GM04503 (cell line): ENCODE measurements at places on chromosomes 12 and 14.

DNA sequence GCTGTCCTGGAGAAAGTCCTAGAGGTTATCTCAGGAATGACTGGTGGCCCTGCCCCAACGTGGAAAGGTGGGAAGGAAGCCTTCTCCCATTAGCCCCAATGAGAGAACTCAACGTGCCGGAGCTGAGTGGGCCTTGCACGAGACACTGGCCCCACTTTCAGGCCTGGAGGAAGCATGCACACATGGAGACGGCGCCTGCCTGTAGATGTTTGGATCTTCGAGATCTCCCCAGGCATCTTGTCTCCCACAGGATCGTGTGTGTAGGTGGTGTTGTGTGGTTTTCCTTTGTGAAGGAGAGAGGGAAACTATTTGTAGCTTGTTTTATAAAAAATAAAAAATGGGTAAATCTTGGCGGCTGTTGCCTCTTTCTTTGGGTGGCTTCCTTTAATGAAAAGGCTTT lies 152.8 kb downstream of the SMOC1 start:
- DNase-seq = no peak

DNA sequence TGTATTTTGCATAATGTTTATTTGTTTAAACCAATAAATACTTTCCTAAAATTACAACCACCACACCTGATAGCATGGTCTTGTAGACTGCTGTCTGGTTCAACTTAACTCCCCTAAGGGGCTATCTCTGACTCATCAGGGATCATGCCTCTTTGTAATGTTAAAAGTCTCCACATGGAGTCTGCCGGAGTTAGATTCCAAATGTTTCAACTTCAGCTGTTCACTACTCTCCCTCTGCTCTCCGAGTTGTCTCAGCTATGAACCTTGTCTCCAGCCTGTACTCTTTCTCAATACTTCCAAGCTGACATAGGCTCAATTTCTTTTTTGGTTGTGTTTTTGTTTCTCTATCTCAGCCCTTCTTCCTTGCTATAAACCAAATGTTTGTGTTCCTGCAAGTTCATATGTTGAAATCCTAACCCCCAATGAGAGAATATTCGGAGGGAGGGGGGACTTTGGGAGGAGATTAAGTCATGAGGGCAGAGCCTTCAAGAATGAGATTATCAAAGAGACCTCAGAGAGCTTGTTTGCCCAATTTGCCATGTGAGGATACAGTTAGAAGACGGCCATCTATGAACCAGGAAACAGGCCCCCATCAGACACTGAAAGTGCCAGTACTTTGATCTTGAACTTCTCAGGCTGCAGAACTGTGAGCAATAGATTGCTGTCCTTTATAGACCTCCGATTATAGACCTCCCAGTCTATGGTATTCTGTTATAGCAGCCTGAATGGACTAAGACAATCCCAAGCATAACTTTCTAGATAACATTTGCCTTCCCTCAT lies 858.2 kb downstream of the VRK1 start:
- DNase-seq = no peak

DNA sequence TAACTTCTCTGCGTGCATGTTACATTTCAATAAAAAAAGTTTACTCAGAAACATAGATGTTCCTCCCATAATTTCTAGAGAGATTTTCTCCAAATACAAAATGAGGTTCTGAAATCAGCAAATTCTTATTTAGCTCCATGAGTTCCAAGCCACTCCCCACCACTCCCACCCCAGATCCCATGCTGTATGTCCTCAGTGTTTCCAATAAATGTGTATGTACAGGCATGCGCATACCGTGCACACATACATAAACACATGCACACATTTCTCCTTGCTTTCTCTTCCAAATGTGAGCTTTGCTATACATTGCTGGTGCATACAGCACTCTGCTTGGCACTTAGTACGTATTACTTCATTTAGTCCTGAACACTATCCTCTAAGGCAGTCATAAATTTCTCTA lies 209.7 kb downstream of the MSRB3 start:
- no peak for DNase-seq

GRCh38 chr12:64625243-64626077 lies 15.2 kb downstream of the RASSF3 start:
- peak; percentile 78 for DNase-seq

- DNase-seq = peak; percentile 68
These were observed at the start of gene AEBP2 for GRCh38 chr12:19439059-19440018. AEBP2 (plus strand) TSS chr12:19439492; CDS start chr12:19439700, 208 bp downstream.

- DNase-seq = no peak
These were observed 67.8 kb downstream of the HRK start for GRCh38 chr12:116813271-116814041.

- no peak for DNase-seq
These were observed 1.3 kb downstream of the BCL2L2 start for GRCh38 chr14:23307687-23308644.

DNA sequence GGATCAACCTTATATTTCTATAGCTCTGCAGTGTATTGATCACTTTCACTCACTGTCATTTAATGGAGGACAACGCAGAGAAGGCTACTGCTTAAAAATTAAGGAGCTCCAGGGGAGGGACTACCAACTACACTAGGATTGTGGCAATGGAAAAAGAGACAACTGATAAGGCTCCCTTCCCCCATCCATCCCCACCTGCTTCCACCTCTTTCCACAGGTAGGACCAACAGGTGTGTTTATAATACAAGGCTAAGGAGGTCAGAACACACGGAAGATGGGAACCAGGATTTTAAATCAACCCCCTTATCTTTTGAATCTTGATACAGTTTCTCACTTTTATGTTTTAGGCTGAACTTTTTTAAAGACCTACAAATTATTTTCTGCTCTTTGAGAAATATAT lies 90.8 kb downstream of the STAB2 start:
- no peak for DNase-seq

GRCh38 chr12:12779529-12779928 lies 5.9 kb upstream of the APOLD1 start:
- DNase-seq = no peak

GRCh38 chr14:55938249-55938791 lies 179.9 kb upstream of the PELI2 start:
- DNase-seq = peak; percentile 11

DNA sequence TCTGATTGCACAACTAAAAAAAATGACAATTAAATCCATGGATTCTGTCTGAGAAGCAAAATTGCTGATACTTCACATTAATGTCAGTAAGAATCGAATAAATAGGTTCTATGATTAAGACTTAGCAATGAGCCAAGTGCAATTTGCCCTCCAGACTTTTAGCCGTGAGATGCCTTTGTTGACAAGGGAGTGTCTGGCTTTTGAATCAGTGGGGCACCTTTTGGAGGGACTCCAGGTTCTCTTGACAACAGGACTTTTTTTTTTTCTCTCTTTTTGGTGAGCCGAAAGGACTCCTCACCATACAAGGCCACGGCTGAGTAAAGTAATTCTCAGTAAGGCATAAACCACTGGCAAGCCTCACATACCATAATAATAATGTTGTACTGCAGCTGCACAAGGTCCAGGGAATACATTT lies 4.7 kb upstream of the MDM1 start:
- no peak for DNase-seq

DNA sequence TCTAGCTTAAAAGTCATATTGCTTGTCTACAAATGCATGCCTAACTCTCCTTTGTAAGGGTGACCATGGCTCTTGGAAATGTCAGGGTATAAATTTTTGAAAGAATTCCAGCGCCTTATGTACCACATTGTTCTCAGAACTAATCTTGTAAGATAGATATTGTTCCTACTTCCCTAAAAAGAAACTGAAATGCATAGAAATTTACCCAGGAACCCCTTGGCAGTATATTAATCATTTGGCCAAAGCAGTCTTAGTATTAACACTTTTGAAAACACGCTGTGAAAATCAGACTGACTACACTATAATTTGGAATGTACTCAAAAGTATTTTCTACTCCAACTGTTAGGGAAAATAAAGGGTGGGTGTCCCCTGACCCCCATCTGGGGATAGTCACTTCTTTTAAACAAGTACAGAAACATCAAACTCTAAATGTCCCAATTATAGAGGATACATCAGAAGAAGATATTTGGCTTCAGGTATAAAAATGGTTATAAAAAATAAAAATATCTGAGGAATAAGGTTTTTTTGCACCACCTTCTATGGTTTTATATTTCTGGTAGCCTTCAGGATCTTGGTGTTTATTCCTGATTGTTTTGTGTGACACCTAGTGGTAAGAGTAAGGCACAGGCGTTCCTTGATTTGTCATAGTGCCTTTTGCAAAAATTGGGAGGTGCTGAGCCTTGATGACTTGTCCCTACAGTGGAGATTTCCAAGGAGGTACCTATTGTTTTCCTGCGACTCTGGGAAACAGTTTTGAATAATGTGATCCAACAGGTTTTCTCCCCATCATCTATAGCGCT lies 2.2 kb upstream of the NFKBIA start:
- no peak for DNase-seq

DNA sequence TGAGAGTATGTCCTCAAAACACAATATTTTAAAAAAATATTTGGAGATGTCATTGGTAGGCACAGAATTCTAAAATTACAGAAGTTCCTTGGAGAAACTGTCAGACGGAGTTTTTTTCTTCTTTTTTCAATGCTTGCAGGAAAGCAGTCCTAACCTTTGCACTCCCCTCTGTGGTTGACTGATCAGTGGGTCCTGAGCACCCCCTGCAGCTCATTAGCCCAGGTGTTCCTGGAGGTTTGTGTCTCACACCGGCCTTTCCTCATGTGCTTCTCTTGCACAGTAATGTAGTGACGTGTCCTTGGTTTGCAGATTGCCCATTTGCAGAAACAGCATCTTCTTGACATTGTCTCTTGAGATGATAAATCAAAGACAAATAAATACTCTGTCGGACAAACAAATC lies 513.0 kb downstream of the TMEM121 start:
- no peak for DNase-seq

DNA sequence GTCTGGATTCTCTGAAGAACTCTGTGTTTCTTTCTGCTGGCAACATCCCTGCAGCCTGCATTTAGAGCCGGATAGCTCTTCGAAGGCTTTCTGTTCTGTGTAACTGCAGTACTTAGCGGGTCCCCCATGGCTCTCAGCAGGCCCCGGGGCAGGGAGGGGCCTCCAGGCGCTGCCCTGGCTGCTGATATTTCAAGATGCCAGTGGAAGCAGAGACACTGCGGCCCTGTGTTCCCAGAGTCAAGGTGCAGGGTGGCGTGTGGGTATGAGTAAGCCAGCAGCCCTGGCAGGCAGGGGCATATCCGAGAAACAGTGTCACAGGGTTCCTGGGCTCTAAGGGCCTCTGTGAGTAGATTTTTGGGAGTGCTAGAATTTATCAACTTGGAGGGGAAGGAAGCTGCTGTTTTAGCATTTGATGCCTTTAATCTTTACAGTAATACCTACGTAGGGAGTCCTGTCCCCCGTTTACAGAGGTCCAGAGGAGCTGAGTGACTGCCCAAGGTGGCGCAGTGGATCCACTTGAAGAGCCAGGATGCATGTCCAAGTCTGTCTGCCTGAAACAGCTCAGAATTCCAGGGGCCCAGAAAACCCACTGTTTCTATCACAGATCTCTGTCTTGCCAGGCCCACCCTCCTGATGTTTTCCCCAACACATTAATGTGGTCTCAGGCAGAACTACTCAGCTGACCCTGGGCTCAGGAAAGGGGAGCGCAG lies 16.2 kb downstream of the ESRRB start:
- no peak for DNase-seq

- DNase-seq = no peak
These were observed 15.9 kb downstream of the MAP3K12 start for GRCh38 chr12:53483225-53483978.

- DNase-seq = no peak
These were observed 379.1 kb downstream of the SEC23A start for GRCh38 chr14:38723959-38724358.
